ENCODE measurements at places on chromosomes 6 and 20. TPM values are rescaled to one million over a fixed set of nuclear protein-coding genes. Genes with fewer than 3 reads are reported as not detected.

- peak; percentile 24 for DNase-seq
Observed at GRCh38 chr6:84597238-84597875, 167.0 kb downstream of the TBX18 start.

- peak; percentile 48 for DNase-seq
Observed at GRCh38 chr20:40265825-40266533, 423.1 kb downstream of the MAFB start.

DNA sequence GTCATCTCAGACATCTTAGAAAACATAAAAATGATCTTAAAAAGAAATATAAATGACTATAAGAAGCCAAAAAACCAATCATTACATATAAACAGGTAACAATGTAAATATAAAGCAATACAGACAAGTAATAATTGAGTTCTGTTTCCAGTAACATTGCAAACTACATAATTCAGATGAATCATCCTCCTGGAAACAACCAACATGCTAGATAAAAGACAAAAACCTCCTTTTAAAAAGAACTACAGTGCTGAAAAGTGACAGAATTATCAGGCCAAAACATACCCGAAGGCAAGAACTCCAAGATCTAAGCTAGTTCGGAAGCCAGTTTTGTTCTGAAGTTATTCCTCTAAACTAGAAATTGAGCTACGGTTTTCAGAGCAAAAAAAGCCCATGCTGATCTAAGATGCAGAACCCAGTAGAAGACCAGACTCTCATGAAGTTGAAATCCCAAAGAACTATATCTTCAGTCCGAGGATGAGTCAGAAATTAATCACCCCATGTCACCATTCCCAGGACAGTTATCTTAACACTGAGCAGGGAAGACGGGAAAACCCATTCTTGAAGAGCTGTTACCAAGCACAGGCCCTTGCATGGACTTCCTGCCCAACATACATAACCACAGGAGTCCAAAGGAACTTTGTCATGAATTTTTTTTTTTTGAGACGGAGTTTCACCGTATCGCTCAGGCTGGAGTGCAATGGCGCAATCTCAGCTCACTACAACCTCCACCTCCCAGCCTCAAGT is 9.8 kb downstream of the PGM3 start:
- DNase-seq: peak; percentile 29

DNA sequence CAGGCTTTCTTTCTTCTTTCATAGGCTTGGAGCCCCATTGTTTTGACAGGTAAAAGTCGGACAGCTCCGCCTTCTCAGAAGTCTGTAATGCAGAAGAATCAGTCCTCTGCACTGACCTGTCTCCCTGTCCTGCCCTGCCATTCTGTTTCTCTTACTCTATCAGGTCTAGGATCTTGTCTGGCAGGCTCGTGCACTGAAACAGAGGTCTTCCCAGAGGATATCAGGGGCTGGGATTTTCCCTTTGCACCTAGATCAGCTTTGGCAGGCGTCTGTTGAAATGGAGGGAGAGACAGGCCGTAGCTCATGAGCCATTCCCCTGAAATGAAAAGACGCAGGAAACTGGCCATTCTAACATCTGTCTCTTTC is 25.0 kb downstream of the KIF3B start:
- no peak for DNase-seq

GRCh38 chr6:111971866-111972532 is 81.9 kb upstream of the CCN6 start:
- DNase-seq: no peak

GRCh38 chr6:157845493-157846259 is 22.6 kb downstream of the SNX9 start:
- DNase-seq: no peak

GRCh38 chr6:110528101-110528929 is 51.9 kb upstream of the SLC22A16 start:
- DNase-seq: peak; percentile 94

DNA sequence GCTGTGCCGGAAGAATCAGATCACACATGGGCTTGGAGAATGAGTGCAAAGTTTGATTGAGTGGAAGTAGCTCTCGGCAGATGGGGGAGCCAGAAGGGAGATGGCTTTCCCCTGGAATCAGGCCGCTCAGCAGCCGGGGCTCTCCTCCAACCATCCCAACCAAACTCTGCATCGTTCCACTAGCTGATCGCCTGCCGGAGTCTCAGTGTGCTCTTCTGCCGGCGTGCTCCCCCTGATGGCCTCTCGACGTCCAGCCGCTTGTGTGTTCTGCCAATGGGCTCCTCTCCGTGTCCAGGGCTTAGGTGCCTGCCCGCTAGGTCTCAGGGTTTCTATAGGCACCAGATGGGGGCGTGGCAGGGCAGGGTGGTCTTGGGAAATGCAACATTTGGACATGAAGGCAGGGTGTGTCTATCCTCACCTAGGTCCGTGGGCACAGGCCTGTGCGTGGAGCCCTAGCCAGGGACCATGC is 4.9 kb upstream of the BIRC7 start:
- peak; percentile 78 for DNase-seq

The OXT gene
- total RNA-seq: not detected

The EPB41L1 gene
- total RNA-seq: 21.1 TPM

- no peak for DNase-seq
Observed at GRCh38 chr6:761997-762396, 69.1 kb upstream of the EXOC2 start.

The SAMD10 gene
- 4.3 TPM for total RNA-seq

- no peak for DNase-seq
Observed at GRCh38 chr20:3156811-3157619, 2.6 kb downstream of the FASTKD5 start.

DNA sequence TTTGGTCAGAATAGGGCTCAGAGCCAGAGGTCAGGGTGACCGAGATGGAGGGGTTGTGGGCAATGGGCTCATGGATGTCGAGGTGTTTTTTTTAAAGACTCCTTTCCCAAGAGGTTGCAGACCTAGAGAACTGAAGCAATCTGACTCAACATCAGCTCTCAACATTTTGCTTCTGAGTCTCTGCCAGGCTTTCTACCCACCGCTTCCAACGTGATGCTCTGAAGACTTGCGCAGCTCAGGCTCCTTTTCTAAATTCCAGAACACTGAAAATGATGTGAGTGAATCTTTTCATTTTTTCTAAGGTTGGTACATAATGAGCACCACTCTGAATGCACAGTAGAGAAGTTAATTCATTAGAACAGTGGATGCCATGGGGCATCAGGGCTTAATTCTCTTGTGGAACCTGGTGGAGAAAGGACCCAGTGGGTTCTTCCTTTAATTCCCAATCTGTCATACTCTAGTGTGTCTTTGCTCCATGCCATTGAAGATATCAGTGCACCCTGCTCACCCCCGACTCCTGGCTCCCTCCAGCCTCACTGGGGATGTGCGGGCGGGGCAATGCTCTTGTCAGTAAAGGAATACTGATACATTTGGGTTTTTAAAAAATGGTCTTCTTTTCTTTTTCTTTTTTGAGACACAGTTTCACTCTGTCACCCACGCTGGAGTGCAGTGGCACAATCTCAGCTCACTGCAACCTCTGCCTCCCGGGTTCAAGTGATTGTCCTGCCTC is 17.0 kb upstream of the KIF13A start:
- DNase-seq: no peak

DNA sequence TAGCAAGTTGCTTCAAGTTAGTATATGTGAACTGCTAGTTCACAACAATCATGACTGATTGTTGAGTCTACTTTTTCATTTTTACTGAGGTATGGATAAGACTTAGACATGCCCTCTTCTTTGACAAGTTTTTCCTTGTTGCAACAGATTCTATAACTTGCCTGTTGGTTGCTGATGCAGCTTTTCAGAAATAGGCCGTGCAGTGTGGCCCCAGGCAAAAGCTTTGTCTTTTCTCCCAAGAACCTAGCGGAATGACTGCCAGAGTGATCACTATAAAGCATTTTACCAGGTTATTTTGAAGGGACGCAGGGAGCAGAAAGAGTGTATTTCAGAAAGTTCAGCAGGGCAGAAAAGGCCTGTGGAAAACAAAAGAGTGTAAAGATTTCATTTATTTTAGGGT is 16.0 kb downstream of the HECA start:
- DNase-seq: no peak

The OPRL1 gene
- total RNA-seq: 5.4 TPM

The PCK1 gene
- total RNA-seq: not detected

The RNASET2 gene
- total RNA-seq: 12.6 TPM

The SIRPD gene
- not detected for total RNA-seq

The OR2H2 gene
- not detected for total RNA-seq

- DNase-seq: no peak
Observed at GRCh38 chr6:138979813-138980668, 8.0 kb downstream of the REPS1 start.

The SNAP25 gene
- total RNA-seq: not detected
